Gastroesophageal sphincter (tissue), 4 donors: ENCODE measurements at places on chromosomes 7 and 10.

DNA sequence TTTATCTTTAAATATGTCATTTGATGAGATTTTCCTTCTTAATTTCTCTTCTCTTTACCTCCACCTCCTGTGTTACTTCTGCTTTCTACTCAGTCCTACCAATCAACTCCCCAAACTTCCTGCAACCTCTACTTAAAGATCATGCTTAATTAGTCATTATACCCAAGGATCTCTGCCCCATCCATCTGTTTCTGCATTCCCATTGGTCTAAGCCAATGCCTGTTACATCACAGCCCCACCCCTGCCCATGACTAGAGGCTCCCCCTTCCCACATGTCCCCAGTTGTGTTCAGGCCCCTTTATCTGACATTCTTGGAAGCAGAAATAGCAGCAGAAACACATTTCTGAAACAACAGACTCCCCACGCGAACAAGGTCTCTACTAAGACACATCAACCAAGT lies 319.1 kb upstream of the NFE2L3 start:
- no peak for ATAC-seq

DNA sequence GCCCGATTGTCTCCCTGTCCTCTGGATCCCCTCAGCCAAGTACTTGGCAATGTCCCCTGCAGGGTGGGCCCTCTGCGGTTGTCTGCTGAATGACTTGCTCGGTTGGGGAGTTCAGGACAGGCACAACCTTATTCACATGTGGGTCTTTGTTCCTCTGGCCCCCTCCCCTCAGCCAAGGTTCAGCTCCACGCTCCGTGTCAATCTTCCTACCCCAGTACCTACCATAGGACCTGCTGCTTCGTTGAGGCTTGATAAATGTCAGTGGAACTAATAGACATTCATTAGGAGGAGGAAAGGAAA lies 7.1 kb downstream of the CPA5 start:
- ATAC-seq: no peak

GRCh38 chr10:97731346-97732051 lies 5.4 kb upstream of the ZFYVE27 start:
- ATAC-seq: peak; percentile 69

DNA sequence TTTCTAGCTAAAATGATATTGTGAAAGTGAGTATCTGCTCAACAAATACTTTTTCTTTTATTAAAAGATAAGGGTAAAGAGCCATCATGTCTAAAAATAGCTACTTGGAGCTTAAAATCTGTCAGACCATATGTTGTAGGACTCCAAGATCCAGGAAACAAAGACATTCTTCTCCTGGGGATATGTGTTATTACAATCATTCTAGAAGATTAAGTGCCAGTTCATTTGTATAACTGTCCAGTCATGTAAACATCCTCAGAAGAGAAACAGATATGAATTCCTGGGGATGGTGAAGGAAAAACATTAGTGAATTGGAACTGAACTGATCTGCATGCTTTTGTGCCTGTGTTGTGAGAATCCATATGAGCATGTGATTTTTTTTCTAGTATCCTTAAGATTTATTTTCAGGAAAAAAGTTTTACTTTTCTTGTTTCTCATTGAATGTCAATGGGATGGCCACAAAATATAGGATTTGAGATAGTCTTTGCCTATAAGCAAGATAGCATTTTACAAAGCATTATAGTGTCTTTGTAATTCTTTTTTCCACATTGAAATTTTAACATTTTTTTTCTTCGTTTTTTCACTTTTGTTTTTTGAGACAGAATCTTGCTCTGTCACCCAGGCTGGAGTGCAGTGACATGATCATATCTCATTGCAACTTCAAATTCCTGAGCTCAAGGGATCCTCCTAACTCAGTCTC lies 14.4 kb upstream of the MTERF1 start:
- ATAC-seq: no peak

GRCh38 chr7:96558530-96558929 lies 151.1 kb downstream of the SEM1 start:
- ATAC-seq: no peak

DNA sequence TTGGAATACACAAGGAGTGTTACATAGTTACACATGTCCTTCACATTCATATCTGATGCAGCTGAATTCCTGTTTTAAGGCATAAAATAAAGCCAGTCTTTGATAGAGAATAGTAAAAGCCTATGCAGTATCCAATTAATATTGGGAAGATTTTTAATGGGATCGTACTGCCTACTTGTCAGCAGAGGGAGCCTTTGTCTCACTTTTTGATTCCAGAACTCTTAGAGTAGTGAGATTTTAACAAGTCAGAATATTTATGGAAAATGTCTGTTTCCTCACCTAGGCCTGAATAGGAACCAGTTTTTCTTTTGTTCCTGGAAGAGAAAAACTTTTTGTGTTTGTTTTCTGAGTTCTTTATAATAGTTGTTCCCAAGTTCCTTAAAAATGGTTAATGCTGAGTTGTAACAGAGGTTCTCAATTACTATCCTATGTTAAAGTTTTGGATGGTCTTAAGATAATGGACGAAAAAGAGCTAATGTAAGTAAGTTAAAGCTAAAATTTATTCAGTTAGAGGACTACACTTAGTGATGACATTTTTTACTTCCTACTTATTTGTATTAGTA lies 114.0 kb downstream of the BBS9 start:
- peak; percentile 46 for ATAC-seq

DNA sequence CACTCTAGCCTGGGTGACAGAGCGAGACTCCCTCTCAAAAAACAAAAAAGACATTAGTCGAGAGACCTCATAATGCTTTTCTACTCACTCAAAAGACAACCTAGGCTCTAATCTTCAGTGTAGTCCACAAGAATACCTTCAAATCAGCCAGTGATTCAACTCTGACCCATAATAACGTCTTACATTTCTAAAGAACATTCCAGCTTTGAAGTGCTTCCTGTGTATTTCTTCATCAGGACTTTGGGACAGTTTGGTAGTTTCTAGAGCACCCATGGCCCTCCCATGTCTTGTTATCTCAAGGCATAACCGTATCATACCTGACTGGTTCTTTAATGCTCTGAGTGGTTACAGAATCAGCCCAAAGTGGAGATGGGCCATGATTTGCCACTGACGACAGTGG lies 221.3 kb downstream of the SKIDA1 start:
- ATAC-seq: no peak

- no peak for ATAC-seq
Observed at GRCh38 chr7:127946111-127946510, 85.1 kb downstream of the LRRC4 start.

DNA sequence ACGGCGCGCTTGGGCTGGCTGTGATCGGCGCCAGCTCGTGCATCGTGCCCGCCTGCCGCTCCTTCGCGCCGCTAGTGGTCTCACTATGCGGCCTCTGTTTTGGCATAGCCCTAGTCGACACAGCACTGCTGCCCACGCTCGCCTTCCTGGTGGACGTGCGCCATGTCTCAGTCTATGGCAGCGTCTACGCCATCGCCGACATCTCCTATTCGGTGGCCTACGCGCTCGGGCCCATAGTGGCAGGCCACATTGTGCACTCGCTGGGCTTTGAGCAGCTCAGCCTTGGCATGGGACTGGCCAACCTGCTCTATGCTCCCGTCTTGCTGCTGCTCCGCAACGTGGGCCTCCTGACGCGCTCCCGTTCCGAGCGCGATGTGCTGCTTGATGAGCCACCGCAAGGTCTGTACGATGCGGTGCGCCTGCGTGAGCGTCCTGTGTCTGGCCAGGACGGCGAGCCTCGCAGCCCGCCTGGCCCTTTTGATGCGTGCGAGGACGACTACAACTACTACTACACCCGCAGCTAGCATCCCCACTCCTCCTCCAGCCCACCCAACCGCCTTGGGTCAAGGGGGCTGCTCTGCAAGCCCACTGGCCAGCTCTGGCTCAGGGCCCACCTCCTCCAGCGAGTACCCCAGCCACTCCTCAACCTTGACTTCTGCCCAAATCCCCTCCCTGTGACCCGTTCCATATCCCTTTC lies 1.9 kb downstream of the SLC18A3 start:
- no peak for ATAC-seq

DNA sequence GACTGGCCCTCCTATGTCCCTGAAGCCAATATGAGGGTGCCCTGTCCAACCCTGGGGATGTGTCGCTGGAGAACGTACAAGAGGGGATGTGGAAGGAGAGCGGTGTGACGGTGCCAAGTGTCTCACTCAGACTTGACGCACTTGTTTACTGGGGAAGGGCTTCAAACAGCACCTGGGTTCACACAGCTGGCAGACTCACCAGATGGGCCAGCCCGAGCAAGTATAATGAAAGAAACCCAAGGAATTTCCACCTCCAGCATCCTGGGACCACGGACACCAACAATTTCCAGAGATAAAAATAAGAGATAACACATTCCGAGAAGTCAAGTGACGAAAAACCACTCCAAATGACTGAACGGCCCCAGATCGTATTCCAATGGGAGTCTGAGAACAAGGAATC lies 5.3 kb downstream of the ATP5MF start:
- ATAC-seq: no peak

- ATAC-seq: no peak
Observed at GRCh38 chr7:75869776-75870379, 9.0 kb upstream of the RHBDD2 start.

DNA sequence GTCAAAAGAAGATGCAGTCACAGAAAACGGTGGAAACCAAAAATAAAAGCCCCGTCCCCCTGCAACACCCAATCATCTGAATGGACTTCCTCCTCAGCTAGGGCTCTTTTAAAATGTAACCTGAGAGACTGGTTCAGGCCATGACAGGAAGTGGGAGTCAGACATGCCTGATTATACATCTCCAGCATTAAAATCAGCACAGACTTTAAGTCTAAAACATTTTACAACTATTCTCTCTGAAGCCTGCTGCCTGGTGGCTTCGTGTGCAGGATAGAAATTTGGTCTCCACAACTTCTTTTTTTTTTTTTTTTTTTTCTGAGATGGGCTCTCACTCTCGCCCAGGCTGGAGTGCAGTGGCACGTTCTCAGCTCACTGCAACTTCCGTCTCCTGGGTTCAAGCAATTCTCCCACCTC lies 30.3 kb downstream of the HACD1 start:
- ATAC-seq: no peak

GRCh38 chr10:116178086-116178605 lies 94.9 kb downstream of the GFRA1 start:
- no peak for ATAC-seq

DNA sequence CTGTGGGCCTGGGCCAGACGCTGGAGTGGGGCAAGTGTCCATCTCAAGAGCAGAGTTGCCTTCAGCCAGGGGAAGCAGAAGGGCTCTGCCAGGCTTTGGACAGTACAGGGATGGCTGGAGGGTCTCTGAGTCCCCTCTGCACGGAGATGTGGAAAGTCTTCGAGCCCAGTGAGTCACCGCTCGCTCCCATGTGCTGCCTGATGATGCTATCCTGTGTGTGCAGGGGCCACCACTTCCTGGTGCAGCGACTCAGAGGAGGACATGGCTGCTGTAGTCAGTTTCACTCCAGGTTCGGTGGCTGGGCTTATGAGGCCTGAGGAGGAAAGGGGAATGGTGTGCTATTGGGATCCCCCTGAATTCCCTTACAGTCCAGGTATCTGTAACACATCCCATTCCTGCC lies 6.0 kb downstream of the ADCYAP1R1 start:
- ATAC-seq: no peak

DNA sequence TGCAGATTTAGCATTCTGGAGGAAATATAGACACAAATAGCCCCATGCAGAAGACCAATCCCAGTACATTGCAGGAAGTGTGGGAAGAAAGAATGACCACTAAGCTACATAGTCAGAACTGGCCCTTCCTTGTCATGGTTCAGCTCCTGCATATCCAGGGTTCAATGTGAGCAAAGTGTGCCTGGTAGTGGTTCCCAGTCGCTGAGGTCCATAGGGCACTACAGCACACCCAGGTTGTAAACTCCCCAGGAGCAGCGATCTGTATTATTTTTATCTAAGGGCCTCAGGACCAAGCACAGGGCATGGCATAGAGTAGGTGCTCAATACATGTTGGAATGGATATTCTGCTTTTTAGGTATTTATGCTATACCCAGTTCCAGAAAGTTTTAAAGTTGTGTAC lies 114.4 kb downstream of the RTKN2 start:
- ATAC-seq: no peak

GRCh38 chr10:48771234-48771633 lies 86.6 kb downstream of the WDFY4 start:
- ATAC-seq: no peak

DNA sequence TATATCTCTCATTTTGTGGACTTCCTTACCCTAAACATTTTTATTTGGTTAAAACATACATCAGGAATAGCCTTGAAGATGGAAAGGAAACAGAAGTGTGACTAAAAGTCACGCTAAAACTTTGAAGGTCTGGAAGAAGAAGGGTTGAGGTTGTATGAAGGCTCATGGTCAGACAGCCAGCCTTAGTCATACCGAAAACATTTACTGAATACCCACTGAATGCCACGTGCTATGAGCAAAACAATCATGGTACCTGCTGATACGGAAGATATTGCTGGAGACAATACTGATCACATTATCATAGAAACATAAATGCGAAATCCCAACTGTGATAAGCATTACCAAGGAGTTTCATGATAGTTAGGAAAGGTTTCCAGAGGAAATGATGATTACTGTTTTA lies 64.0 kb downstream of the PDZD8 start:
- no peak for ATAC-seq

DNA sequence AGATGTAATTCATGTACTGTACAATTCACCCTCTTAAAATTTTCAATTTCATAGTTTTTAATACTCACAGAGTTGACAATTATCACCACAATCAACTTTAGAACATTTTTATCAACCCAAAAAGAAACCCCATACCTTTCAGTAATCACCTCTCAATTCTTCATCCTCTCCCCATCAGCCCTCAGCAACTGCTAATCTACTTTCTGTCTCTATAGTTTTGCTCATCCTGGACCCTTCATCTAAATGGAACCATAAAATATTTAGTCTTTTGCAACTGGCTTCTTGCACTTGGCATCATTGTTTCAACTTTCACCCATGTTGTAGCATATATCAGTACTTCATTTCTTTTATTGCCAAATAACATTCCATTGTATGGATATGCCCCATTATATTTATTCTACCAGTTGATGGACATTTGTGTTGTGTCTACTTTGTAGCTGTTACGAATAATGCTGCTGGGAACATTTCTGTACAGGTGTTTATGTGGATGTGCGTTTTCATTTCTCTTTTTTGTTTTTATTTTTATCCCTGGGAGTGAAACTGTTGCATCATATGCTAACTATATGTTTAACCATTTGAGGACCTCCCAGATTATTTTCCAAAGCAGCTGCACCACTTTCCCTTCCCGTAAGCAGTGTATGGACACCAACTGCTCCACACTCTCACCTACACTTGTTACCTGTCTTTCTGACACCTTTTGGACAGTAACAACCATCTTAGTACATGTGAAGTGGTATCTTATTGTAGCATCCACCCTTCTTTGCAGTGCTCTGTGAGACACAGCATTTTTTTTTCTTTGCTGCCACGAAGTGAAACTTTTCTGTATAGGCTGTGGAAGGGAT lies 65.4 kb upstream of the APBB1IP start:
- ATAC-seq: no peak

- peak; percentile 80 for ATAC-seq
Observed at GRCh38 chr7:32163141-32163806, 93.1 kb upstream of the PDE1C start.

GRCh38 chr7:92778972-92779371 lies 57.4 kb downstream of the CDK6 start:
- ATAC-seq: peak; percentile 81
